ENCODE measurements at places on chromosomes 7 and 10.

- DNase-seq, result no peak
These were observed 242.1 kb downstream of the FGFR2 start for GRCh38 chr10:121356183-121356582.

DNA sequence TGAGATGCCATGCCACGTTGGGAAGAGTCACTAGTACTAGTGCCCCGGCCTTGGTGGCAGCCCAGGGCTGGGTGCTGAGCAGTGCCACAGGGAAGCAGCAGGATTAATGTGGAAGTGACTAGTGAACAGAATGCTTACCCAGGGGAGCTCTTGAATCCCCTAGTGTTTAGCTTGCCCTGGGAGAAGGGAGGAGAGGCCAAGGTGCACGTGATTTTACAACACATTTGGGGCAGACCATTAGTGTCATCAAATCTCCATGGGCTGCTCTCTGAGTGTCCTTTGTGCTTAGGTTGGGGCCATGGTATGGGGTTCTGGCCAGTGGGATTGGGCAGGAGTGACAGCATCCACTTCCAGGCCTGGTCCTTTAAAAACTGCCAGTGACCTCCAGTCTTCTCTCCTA, 37.5 kb downstream of the ARHGAP22 start:
- no peak for DNase-seq

DNA sequence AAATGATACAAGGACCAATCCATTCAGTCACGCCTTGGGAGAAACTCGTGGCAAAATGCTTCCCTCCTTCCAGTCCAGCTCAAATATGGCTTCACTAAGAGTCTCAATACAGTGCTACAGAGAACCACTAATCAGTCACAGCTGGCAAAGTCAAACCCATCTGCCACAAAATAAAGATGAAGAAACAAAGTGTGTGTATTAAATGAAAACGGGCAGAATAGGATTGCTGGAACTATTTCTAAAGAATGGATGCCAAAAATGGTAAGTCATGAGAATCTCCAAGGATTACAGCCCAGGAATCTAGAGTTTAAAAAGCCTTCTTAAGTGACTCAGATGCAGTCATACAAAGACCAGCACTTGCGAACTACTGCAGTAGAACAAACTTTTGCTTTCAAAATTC, 61.9 kb downstream of the CACUL1 start:
- DNase-seq, result peak; percentile 95

DNA sequence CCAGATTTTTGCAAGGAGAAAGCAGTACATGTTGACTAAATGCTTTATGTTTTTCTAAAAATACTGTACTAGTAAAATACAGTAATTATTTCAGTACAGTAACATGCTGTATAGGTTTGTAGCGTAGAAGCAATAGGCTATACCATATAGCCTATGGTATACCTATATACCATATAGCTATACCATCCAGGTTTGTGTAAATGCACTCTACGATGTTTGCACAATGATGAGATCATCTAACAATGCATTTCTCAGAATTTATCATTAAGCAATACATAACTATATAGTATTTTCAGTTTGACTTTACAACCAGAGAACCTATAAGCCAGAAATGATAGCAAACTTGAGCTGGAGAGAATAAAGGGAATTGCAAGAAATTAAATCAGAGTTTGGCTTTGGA, 109.7 kb upstream of the DNAJB12 start:
- no peak for DNase-seq

DNA sequence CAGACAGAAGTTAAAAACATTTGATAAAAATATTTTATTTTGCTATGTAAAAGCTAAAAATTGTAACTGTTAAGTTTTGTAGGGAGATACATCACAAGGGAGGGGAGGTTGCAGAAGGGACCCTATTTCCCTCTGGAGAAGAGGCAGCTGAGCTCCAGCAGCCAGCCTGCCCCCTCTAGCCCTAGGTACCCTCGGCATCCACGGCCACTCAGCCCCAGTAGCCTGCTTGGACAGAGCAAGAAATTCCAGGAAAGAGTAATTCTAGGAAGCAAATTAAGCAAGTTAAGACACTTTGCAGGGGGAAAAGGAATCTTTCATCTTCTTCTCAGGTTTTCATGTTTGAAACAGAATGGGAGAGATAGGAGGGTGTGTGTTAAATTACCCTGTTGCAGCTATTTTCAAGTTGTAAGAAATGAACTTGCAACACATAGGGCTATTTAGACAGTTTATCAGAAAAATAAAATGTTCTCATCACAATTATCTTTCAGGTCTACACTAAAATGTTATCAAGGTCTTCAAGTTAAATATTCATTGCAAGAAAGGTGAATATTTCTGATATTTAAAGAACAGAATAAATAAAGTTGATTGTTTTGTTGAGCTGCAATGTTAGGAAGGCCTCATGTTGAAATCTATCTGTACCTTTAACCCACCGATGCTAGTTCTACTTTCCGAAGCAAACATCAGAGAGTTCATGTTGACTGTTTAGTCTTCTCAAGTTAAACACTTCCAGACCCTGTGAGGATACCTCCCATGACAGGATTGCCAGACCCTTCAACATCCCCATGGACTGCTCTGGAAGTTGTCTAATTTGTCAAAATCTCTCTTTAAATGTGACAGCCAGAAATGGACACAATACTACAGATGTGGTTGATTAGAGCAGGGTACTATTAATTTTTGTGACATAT, 5.5 kb downstream of the SGCE start:
- no peak for DNase-seq

- DNase-seq, result peak; percentile 28
These were observed 32.6 kb downstream of the KIAA1217 start for GRCh38 chr10:24241536-24242040.

DNA sequence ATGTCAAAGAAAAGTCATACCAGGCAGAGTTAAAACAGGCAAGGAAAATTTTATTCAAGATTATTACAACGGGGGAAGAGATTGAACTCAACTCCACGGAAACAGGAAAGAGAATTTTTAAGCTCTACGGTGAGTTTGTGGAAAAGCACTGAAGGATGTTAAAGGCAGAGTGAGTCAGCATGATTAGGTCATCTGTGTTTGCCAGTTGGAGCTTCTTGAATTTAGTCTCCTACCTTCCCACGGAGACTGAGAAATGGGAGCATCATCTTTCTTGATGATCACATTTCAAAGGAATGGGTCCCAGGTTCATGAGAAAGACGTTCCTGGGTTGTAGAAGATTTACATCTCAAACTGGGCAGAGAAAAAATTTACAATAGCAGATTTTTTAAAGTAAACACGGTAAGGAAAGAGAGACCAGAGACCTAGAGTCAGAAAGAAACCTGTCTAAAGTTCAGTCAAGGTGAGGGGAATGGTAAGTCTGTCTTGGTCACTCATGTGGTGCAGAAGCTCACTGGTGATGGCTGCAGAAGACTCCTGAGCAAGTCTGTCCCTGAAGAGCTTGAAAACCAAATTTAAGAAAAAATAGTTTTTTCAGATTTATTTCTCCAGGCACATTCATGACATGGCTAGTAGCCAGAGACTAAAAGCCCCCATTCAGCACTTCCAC, 516.9 kb upstream of the LRRN3 start:
- DNase-seq, result peak; percentile 64

DNA sequence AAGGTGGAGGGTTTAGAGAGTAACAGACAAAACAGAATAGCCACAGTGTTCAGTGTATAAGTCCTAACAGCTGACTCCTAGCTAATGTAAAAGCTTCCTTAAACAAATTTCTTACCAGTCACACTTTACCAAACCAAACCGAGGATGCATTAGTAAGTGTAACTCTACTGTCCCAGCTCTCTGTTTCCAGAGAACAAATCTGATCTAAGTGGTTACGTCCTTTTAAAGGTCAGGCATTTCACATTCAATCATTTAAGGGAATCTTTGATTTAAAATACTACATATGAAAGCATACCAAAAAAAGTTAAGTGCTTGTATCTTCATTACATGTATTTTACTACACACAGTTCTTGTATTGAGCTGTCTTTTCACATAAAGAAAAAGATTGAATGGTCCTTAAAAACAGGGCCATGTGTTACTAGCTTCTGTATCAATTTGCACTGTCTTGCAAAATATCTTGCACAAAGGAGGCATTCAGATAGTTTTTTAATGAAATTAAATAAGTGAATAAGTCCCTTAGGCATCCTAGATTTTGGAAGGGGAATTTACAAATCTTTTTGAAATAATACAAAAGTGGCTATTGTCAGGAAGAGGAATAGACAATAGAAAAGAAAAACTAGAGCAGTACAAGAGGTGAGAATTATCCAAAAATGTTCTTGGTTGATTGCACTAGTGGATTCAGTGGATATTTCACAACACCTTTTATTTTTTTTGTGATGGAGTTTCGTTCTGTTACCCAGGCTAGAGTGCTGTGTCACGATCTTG, 58.4 kb upstream of the SPOCK2 start:
- DNase-seq, result no peak

DNA sequence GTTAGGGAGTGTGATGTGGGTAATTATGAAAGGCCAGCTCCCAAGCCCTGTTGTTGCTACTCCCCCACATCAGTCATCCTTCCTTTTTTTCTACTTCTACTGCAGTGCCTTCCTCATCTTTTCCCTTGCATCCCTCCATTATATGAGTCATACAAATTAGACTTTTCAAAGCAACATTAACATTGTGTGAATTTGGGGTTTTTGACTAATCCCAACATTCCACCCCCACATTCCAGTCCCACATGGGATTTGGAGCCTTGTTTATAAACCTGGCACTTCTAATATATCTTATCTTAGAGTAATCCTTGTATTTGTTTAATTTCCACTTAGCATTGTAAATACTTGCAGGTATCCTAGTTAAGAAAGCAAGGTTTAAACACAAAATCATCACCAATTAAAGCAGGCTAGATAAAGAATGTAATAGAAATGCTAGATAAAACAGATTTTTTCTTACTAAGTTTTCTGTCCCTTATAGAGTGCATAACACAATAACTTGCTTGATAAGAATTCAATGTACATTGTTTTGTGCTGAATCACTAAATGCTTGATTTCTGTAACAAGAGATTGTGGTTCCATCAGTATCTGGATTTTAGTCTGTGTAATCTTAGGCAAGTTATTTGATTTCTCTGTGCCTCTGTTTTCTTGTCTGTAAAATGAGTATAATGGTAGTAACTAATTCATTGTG, 165.8 kb downstream of the CFTR start:
- peak; percentile 34 for DNase-seq

DNA sequence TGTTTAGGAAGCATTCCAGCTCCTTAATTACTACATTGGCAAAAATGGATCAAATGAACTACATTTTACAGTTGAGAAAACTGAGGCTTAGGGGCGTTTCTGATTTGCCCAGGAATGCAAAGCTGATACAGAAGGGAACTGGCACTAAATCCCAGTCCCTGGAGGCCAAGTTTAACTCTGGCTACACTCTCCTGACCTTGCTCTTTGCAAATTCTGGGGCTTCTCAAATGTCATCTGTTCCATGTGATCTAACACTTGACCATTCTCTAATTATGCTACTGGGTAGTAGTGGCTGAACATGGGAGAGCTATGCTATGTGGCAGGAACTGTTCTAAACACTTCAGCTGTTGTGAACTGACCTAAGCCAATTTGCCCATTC, 11.3 kb upstream of the HABP2 start:
- DNase-seq, result no peak

GRCh38 chr10:28948046-28948445, 270.7 kb downstream of the BAMBI start:
- DNase-seq, result no peak

- peak; percentile 88 for DNase-seq
These were observed 56.6 kb downstream of the PARD3 start for GRCh38 chr10:34758447-34758996.

GRCh38 chr7:93955304-93955703, 33.8 kb downstream of the GNG11 start:
- no peak for DNase-seq

- peak; percentile 82 for DNase-seq
These were observed 91.4 kb downstream of the GPR85 start for GRCh38 chr7:112995059-112995824.

DNA sequence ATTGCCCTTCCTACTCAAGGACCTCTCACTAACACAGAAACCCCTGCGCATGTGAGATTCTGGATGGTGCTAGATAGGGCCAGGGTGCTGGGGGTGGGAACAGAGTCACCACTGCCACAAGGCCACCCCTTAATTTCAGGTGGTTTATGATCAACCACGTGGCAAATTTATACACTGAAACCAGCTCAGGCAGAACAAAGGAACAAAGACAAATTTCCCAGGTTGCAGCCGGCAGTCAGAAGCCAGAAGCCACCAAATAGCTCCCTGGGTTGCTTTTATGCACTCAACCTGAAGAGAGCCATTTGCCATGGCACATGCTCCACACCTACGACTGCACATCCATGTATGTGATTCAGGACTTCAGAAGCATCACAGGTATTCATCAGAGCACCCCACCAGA, 2.5 kb downstream of the VOPP1 start:
- DNase-seq, result no peak

GRCh38 chr10:48740015-48740707, 55.5 kb downstream of the WDFY4 start:
- no peak for DNase-seq

GRCh38 chr7:143221737-143222136, at the start of gene TAS2R40:
Gene TAS2R40, plus strand, starts transcription at chr7:143222037. Its CDS starts 42 bp downstream, at chr7:143222079.
- no peak for DNase-seq

GRCh38 chr10:113415246-113415645, 137.6 kb upstream of the HABP2 start:
- DNase-seq, result no peak

GRCh38 chr7:24477398-24478136, 95.7 kb upstream of the PALS2 start:
- DNase-seq, result peak; percentile 89

GRCh38 chr10:27986821-27987220, 12.1 kb downstream of the ODAD2 start:
- no peak for DNase-seq

DNA sequence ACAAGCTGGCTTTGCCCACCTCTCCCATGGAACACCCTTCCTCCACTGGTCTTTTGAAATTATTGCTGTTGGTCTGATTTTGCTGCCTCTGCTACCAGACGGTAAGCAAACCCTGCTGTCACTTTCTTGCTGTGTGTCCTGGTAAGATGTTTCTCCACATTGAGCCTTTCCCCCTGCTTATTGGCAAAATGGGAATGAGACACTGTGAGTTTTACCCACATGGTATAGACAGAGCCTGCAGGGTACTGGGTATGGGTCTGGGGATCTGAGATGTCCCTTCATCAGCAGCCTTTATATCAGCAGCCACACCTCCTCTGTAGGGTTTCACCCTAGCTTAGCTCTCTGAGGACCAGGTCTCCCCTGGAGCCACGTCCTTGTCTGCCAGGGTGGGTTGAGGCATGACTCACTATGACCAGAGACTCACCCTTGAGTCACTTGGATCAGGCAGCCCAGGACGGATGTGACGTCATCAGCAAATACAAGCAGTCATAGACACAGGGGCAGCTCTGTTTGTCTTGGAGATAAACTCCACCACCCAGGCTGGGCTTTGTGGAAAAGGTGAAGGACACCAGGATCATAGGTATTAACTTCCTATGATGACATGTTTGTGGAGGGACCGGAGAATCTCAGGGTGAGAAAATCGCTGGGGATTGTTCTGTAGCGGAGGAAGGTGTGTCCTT, 17.9 kb upstream of the BAIAP2L1 start:
- DNase-seq, result peak; percentile 94

DNA sequence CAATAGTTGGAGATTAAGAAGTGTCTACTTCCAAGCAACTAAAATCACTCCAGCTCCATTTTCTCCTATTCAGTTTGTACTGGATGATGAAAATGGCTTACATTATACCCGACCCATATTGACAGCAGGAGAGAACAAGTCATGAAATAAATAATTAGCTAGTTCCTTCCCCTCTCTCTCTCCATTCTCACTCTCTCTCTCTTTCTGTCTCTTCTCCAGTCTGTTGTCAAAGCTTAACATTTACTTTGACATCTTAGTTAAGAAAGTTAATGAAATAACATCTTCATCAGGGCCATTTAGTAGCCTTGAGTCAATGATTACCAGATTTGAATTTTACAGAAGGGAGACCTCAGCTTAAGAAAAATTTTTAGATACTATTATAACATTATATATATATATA, 138.5 kb downstream of the ARID5B start:
- DNase-seq, result no peak
